ENCODE measurements at places on chromosomes 16 and 17.

- no peak for DNase-seq
Observed at GRCh38 chr16:55697867-55698266, 42.1 kb downstream of the SLC6A2 start.

GRCh38 chr17:80855948-80856862 is 135.4 kb upstream of the CHMP6 start:
- DNase-seq: no peak

- no peak for DNase-seq
Observed at GRCh38 chr16:14186007-14186794, 115.1 kb downstream of the MRTFB start.

DNA sequence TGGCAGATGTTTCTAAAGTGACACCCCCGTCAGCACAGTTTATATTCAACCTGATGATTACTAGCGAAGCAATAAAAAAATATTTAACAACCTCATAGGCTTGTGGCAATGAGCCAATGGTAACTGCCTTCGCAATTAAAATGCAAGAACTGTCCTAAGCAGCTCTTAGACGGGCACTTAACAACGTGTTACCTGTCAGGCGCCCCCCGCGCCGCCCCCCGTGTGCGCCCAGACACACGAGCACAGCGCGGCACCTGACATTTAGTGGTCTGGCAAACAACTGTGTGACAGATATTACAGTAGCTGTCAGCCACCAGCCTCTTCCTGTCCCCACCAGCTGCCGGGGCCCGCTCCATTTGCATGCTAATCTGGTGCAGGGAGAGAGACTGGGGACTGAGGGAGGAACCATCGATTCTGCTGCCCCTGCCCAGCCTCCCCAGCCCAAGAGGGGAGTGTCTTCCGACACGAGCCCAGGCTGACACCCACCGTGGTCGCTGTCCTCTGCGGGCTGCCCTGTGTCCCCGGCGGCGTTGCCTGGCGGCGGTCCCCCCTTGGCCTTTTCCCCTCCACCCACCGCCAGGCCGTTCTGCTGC is 12.7 kb downstream of the NDUFAF8 start:
- no peak for DNase-seq

DNA sequence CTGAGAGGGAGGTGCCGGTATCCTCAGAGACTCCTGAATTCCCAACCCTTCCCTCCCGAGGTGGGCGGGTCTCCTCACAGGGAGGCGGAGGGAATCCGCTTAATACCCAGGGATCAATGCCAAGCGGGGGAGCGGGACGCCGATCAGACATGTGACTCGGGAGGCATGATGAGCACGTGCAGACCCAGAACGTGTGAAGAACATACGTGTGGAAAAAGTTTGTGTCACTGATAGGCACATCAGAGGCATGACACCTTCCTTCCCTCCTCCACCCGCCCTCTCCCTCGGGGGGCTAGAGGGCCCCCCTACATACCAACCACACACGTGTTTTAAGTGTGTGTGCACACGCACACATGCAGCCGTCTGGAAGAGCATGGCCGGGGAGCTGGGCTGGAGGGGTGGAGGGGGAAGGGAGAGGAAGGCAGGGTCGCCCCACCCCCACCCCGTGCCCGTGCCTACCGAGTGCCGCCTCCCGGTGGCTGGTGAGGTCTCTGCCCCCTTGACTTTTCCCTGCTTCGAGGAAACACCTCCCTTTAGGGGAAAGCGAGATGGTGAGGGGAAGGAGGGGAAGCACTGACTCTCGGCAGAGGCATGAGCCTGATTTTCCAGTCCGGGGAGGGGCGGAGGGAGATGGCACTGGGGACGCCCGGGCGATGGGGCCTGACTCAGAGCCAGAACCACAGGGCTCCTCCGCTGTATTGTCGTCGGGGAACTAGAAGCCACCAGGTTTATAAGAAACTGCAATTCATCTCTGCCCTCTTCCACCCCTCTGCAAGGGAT is 12.1 kb upstream of the TBX21 start:
- DNase-seq: no peak

DNA sequence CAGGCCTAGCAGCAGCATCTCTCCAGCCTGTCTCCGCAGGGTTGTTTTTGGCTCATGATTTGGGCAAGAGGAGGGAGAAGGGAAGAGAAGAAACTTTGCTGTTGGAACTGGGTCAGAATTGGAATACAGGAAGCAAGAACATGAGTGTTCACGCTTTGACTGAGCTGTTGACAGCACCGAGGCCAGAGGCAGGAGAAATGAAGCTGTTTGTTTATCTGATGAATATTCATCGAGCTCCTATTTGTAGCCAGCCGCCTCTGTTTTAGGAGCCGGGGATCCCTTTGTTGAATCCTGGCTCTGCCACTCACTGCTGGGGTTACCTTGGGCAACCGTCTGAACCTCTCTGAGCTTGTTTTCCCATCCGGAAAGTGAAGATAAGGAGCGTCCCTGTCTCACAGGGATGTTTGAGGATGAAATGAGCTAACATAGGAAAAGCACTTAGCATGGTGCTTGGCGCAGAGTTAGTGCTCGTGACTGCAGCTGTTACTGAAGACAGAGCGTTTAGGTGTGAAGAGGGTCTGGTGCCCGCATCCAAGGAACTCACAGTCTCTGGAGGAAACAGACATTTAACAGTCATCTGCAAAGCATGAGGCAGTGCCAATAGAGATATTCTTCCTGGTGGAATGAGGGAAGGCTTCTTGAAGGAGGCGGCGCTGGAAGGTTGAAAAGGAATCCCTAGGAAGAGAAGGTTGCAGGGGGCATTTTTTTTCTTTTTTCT is 29.2 kb downstream of the RAP1GAP2 start:
- no peak for DNase-seq

DNA sequence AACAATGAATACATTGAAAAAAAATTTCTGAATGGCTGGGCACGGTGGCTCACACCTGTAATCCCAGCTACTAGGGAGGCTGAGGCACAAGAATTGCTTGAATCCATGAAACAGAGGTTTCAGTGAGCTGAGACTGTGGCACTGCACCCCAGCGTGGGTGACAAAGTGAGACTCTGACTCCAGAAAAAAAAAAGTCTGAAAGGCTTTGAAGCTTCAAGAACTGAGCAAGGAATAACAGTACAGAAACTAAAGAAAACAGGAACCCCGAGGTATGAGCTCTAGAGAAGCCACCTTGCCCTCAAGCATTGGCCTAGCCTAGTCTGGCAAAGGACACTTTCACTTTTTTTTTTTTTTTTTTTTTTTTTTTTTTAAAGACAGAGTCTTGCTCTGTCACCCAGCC is 45.0 kb downstream of the TEX2 start:
- no peak for DNase-seq

DNA sequence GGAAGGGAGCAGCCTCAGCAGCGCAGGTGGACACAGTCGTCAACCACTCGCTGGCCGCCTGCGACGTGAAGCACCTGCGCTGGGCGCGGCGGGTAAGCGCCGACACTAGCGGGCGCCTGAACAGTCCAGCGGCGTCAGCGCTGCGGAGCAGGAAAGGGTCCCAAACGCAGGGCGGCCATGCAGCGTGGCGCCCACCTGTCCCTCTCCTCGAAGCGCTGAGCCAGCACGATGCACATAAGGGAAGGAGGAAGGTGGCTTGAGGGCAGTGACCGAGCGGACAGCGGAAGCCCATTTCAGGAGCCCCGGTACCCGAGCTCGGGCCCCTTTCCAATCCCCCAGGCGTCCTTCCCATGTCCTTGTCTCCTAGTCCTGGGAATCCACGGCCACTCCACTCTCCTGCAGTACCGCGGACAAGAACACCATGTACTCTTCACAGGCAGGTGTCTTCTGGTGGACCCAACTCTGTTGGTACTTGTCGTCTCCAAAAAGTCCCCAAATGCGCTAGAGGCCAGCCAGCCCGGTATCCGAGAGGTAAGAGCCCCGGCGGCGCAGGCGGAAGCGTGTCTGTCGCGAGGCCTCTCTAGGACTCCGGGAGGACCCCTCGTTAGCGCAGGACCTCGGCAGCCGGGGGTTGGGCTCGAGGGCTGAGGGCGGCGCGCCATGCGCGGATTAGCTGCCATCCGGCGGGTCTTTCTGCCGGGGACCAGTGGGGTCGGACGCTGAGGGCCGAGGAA is 14.4 kb downstream of the ZNF232 start:
- DNase-seq: no peak

Measured in cortex of kidney (tissue), 1 donor.